ENCODE measurements at places on chromosomes 3 and 15.
A peak's percentile ranks its signal among the peaks of the same experiment; 100 is the strongest.

DNA sequence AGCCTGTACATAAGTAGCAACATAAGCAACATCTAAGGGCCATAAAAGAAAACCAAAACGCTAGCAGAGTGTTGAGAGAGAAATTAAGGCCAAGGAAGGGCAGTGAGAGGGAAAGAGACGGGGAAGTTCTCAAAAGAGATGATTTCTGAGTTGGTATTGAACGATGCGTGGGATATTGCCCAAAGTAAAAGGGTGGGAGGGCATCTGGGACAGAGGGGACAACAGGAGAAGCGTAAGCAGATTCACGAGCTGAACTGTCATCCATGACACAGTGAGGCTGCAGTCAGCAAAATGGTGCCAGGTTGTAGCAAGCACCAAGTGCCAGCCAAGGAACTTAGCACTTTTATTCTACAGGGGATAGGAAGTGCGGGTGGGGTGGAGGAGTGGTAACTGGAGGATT, 11.8 kb downstream of the NCEH1 start:
- no peak for DNase-seq

DNA sequence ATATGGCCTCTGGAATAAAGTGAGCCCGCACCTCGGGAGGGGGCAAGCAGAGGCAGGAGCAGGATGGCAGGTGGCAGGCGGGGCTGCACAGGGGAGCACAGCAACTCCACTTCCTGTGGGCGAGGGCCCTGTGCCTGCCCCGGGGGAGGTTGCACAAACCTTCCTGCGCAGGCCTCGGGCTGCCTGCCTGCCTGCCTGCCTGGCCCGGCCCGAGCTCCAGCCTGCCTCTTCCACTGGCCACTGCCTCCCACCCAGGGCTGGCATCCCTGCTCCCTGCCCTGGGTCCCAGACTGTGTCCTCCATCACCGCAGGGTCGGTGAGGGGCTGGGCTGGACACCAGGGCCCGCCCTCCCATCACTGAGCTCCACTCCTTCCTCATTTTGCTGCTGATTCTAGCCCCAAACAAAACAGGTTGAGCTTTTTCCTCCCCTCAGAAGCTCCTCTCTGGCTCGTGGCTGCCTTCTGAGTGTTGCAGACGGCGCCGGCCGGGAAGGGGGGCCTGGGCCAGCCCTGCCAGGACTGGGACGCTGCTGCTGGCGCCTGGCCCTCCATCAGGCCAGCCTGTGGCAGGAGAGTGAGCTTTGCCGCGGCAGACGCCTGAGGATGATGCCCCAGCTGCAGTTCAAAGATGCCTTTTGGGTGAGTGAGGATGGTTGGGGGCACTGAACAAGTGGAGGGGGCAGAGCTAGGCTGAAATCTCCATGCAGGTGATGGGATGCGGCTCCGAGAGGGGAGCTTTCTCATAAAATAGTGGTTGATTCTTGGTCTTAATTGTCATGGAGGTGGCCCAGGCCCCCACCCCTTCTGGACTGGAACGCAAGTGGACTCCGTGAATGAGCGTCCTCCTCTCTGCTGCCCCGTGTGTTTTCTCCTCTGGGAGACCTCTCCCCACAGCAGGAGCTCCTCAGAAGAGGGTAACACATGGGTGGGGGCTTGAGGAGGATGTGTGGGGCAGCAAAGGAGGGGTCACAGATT, at the start of gene PSTPIP1:
TSS of gene PSTPIP1 (plus strand) at position 156 of the 975 bp plus-strand sequence. CDS start at position 604, 448 bp downstream.
- no peak for DNase-seq

DNA sequence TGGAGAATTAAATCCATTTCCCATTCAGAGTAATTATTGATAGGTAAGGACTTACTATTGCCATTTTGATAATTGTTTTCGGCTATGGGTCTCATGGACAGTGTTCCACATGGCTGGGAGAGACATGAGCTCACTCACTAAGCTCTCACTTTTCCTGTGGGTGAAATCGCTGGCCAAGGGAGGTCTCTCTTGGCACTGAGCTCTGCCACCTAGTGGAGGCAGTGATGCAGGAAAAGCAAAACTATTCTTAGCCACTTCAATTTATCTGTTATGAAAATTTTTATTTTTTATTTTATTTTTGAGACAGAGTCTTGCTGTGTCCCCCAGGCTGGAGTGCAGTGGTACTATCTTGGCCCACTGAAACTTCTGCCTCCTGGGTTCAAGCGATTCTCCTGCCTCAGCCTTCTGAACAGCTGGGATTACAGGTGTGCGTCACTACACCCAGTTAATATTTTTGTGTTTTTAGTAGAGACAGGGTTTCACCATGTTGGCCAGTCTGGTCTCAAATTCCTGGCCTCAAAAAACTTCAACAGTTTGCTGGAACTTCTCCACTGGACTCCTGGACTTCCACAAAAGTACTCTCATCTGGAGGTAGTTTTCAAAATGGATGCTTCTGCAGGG, 4.7 kb upstream of the RNF13 start:
- peak; percentile 47 for DNase-seq

- DNase-seq: no peak
Measured at GRCh38 chr3:111810909-111811308, 48.2 kb upstream of the PHLDB2 start.

GRCh38 chr3:197224034-197224444, 74.4 kb downstream of the DLG1 start:
- DNase-seq: no peak

DNA sequence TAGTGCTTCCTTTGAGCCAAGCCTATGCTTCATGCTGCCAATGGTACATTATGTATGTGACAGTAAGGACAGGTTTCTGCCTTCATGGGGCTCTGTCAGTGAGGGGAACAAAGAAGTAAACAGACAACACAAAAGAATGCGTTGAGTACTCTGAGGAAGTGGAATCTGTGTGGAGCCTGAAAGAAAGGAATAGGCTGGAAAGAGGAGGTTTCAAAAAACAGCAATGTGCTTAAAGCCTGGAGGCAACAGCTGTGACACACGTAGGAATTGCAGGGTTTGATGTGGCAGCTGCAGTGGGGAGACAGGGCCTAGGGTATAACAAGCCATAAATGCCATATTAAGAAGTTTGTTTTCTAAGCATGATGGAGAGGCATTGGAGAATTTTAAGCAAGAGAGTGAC, 316.7 kb downstream of the CLSTN2 start:
- no peak for DNase-seq

- DNase-seq: no peak
Measured at GRCh38 chr15:88719654-88720053, 80.8 kb downstream of the ISG20 start.

GRCh38 chr3:3714572-3714971, 84.7 kb upstream of the LRRN1 start:
- DNase-seq: no peak

GRCh38 chr3:159899166-159899565, 89.5 kb upstream of the IL12A start:
- no peak for DNase-seq

DNA sequence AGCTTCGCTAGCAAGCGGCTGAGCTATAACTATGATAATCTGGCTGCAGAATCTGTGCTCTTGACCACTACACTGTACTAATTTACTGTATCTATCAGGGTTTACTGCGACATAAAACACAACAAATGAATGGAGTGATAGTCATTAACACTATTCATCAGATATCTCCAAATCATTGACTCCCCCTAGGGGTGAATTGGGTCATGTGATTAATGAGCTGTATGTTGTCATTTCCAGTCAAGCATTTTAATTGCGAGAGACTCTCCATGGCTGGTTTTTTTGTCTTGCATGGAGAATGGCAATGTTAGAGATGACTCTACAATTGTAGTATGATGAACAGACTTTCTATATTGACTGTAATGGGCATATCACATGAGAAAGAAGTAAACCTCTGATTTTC, 10.5 kb upstream of the TM4SF18 start:
- DNase-seq: no peak

DNA sequence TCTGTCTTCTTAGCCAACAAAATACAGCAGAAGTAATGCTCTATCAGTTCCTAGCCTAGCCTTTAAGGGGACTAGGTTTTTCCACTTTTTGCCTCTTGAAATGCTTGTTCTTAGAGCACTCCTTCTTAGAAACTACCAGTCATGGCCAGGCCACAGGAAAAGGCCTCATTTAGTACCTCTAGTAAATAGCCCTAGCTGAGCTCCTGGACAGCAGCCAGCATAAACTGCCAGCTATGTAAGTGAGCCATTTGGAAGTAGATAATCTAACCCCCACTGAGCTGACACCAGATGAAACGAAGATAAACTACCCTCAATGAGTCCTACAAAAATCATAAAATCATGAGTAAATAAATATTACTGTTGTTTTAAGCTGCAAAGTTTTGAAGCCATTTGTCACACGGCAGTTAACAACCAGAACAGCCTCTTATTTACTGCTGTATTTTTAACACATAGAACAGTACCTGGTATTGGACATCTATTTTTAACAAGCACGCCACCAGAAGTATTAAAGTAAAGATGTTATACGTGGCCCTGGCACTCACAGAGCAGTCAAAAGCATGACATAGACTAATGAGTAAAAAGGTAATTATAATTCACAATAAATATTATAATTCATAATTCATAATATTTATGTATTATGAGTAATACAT, 12.0 kb downstream of the TBC1D5 start:
- DNase-seq: peak; percentile 2

DNA sequence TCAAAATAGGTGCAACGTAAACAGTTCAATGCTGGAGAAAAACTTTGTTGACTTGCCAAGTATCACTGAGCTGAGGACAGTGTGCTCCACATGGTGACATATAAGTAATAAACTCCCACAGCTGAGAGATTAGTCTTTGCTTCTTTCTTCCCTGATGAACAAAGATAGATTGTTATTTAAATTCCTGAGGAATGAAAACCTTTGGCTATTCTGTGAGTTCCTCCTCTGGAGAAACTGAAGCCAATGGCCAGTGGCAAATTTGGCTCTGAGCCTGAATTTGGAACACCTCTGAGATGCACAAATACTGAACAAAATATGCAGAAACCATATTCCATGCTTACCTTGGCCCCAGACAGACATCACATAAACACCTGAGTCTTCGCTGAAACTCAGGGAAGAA, 63.3 kb downstream of the RPL22L1 start:
- no peak for DNase-seq

DNA sequence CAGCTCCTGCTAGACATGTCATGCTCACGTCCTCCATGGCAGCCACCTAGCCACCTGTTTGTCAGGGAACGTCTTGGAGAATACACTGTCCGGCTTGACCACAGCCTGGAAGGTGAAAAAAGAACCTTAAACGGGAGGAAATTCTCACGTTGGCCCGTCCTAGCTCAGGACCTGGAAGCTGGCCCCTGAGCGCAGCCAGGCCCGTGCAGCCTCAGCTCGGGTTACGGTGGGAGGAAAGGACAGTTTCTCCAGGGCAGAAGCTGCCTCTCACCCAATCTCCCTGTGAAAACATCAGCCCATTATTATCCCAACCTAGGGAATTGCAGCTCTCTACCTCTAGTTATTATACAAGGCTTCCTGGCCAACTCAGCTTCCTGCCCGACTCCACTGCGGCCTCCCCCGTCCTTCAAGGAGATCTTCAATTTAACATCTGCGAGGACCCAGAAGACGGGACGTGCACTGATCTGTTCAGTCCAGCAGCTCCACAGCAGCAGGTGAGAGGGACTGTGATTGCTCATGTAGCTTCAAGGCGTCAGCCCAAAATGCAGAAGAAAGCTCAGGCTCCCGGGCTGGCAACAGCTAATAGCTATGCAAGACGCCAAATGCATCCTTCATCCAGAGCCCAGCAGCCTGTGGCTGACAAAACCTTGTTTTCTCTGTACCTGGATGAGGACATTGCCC, 84.7 kb downstream of the ADAMTS17 start:
- no peak for DNase-seq

- DNase-seq: no peak
Measured at GRCh38 chr3:8848696-8849131, 79.3 kb upstream of the OXTR start.

GRCh38 chr3:6229778-6230410, 631.0 kb upstream of the GRM7 start:
- DNase-seq: no peak

- no peak for DNase-seq
Measured at GRCh38 chr3:45103753-45104714, 42.1 kb downstream of the CDCP1 start.

GRCh38 chr3:192861972-192862371, 55.7 kb downstream of the MB21D2 start:
- DNase-seq: no peak

GRCh38 chr15:68228143-68228970, 1.2 kb downstream of the CLN6 start:
- no peak for DNase-seq

DNA sequence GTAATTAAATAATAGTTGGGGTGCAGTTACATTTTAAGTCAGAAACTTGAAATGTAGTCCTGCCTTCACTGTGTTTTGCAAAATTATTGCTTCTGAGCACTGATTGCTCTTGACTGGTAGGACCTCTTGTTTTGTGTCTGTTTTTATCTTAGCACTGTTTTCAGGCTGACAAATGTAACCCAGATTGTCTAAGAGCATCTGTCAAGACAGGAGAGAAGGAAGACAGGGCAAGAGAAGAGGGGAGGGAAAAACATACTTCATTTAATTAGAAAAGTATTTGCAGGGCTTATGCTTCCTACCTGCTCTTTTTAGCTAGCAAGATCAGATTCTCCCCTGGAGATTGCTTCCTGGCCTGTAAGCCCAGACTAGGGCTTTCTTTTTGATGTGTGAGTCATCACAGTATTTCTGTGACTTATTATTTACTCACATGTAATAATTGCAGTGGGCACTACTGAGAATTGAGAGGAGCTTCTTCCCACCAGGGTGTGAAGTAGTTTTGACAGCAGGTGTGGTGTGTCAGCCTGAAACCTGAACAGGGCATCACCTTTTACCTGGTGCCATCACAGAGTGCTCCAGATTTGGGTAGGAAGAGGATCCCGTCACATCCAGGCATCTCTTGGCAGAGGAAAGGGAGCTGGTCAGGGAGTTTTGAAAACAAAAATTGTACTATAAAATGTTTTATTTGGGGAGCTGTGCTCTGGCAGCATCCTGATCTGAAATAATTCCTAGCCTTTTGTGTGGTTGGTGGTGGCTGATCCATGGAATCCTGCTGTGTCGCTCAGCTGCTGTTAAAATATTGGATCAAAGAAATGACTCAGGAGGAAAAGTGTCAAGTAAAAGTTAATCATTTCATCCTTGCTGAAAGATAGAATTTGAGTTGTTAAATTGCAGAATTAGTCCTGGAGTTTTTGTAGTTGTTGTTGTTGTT, 98.2 kb downstream of the TMEM108 start:
- no peak for DNase-seq

- no peak for DNase-seq
Measured at GRCh38 chr3:112730210-112730609, 89.3 kb upstream of the CCDC80 start.

DNA sequence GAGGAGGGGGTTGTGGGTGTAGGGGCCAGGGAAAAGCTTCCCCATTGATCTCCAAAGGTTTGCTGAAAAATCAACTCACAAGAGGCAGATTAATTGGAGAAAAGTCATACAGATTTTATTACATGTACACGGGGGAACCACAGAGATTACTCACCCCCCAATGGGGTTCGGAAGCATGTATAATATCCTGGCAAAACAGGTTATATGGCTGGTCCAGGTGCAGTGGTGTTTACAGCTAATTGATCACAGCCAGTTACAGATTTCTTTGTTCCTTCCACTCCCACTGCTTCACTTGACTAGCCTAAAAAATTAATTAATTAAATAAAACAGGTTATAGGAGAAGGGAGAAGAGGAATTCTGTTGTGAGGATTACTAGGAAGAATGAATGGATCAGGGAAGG, 22.4 kb downstream of the PRKCI start:
- no peak for DNase-seq
